ENCODE measurements at places on chromosomes 1 and 21.

DNA sequence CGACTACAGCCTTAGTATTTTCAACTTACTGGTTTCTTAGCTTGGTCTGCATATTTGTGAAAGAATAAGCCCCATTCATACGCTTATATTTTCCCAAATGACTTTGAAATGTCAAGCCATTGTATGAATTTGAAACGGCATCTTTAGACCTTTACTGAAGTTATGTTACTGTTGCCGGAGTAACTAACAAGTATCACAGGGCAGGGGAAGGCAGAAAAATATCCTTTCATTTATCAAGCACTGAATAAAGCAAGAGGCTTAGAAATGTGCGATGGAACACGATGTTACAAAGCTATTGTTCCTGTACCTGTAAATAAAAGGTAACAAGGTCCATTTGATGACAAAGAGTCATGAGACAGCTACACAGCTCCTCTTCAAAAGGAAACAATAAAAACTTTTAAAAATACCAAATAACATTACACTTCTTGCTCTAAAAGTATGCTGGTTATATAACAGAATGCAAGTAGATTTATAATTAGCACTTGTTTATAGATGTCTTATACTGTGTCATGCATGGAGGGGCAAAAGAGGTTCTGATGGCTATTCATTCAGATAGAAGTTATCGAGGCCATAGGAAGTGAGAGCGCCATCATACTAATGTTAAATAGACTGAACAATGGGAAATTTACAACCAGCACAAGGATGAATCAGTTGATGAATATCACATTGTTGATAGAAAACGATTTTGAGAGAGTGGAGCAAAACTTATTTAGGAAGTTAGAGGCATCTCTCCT, 322.6 kb downstream of the RGS7 start:
- DNase-seq = no peak

DNA sequence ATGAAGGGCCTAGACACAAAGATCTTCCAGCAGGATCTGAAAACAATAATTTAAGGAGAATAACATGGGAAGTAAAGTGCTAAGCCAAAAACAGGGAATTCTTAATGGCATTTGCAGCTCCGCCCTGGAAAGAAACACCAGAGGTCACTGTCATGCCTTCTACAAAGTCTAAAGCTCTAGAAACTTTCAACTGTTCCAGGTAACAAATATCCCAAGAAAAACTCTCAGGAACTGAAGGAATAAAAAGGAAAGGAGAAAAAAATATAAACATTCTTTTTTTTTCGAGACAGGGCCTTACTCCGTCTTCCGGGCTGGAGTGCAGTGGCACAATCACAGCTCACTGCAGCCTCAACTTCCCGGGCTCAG, 13.2 kb downstream of the ZC3H12A start:
- no peak for DNase-seq

DNA sequence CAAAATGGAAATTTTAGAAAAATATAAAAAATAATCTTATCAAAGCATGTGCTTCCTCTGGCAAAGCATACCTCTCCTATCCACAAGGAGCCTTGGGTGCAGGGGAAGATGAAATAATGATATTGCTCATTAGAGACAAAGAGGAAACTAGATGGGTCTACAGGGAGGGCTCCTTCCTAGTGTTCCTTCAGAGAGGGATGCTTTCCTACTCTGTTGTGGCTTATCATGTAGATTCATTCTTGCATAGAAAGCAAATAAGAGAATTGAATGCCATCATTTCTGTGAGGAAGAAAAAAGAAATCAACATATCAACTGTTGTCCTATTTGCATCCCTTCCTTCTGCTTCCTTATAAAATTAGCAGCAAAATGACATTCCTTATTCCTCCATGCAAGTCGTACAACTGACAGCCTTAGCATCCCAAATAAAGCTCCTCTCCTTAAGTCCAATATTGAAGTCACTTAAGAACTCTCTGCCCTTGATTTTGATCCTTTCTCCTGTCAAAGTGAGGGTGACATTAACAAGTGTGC, 543.9 kb upstream of the PLXNA2 start:
- DNase-seq = no peak

DNA sequence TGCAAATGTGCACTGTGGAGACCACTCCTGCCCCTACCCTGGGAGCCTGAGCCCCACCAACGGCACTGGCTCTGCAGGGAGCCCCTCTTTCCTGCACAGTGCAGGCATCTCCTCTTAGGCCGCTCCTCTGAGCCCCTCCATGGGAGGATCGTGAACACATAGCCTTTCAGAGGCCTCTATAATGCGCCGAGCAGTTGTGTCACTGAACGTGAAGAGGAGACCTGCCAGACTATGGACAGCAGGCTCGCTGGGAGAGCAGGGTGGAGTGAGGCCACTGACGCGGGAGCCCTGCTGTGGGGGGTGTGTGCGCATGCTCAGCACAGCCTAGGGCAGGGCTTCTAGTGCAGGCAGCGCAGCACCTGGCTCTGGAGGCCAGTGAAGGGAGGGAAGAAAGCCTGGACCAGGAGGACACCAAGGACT, 151.3 kb upstream of the COL6A1 start:
- DNase-seq = no peak

GRCh38 chr1:193514397-193514796, 328.0 kb upstream of the B3GALT2 start:
- DNase-seq = no peak

DNA sequence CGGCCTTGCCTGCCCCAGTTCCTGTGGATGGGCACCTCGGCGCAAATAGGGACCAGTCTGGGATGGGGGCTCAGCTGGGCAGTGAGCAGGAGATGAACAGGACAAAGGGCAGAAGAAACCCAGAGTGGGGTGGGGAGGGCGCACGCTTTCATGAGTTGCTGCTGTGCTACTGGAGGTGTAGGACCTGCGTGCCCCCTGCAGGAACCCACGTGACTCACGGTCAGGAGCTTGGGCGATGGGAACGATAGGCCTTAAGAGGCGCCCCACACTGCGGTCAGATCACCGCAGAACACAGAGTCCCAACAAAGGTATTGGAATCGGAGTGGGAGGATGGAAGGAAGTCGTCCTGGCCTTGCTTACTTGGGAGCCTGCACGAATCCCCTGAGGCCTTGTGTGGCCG, 17.2 kb downstream of the PRDM15 start:
- DNase-seq = no peak

Measured in DMS153 (cell line).